ENCODE measurements at places on chromosomes 3 and 15. TPM values are rescaled to one million over a fixed set of nuclear protein-coding genes. Genes with fewer than 3 reads are reported as not detected.

DNA sequence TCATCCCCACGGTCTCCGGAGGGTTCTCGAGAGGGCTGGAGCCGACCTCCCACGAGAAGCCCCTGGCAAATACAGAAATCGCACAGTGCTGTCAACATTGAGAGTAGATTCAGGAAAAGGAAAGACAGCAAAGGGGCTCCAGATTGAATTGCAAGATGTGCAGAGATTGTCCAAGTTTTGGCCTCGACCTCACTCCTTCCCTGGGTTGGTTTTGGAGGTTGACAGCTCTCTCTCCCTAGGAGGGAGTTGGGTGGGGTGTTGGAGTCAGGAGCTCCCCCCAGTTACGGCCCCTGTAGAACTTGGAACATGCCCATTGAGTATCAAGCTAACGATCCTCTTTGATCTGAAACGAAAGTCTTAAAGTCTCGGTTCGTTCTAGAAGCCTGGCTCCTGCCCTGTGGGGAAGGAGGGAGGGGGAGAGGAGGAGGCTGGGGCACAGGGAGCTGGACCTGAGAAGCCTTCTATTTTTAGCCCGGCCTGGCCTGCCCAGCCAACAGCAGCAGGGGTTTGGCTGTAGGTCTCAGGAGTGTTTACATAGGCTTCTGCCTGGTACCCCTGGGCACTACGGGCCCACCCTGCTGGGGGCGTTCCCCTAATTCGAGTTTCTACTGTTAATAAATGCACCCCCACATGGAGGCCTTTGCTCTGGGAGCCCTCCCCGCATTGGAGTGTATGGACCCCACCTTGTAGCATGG, 672 bp upstream of the KY start:
- H3K36me3 ChIP-seq, result no peaks in the 10 kb centered on the region
- H3K27ac ChIP-seq, result no peak overlapping the region
- H3K4me3 ChIP-seq, result no peak overlapping the region
- H3K4me1 ChIP-seq, result no peaks in the 10 kb centered on the region

DNA sequence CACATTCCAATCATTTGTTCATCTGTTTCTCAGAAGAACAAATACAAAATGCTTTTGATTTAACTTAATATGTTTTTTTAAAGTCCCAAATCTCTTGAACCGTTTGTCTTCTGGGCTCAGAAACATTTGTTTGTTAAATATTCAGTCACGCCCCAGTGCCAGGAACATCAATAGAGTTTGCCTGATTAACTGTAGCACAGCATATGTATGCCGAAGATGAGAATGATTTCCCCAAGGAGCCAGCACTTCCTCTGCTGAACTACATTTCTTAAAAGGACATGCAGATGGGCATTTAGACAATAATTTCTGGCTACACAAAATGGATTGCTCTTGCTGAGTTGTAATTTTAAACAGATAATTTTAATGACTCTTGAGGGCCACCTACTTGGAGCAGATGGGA, 191.6 kb upstream of the FAM3D start:
- H3K36me3 ChIP-seq, result no peaks in the 10 kb centered on the region
- H3K27ac ChIP-seq, result no peak overlapping the region
- H3K4me1 ChIP-seq, result no peaks in the 10 kb centered on the region
- no peak for DNase-seq
- no peak overlapping the region for H3K4me3 ChIP-seq

DNA sequence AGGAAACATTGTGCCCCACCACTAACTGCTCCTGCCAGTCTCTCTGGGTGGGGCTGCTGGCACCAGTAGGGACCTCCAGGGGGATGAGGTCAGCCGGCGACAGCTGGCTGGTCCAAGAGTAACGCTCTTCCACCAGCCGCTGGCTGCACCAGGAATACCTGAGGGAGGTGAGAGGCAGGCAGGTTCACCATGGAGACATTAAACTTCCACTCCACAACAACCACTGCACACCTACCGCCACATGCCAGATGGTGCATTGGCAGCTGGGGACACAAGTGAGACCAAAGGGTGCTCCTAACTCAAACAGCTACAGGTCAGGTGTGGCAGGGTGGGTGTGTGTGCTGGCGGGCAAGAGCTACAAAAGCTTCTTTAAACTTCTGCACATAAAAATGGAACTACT, 4.5 kb downstream of the POLG start:
- peaks cover 2% of the 10 kb centered on the region for H3K27me3 ChIP-seq
- peaks cover 64% of the 10 kb centered on the region for H3K36me3 ChIP-seq
- H3K4me1 ChIP-seq, result peaks cover 51% of the 10 kb centered on the region
- H3K27ac ChIP-seq, result peak overlapping the region; percentile 89

DNA sequence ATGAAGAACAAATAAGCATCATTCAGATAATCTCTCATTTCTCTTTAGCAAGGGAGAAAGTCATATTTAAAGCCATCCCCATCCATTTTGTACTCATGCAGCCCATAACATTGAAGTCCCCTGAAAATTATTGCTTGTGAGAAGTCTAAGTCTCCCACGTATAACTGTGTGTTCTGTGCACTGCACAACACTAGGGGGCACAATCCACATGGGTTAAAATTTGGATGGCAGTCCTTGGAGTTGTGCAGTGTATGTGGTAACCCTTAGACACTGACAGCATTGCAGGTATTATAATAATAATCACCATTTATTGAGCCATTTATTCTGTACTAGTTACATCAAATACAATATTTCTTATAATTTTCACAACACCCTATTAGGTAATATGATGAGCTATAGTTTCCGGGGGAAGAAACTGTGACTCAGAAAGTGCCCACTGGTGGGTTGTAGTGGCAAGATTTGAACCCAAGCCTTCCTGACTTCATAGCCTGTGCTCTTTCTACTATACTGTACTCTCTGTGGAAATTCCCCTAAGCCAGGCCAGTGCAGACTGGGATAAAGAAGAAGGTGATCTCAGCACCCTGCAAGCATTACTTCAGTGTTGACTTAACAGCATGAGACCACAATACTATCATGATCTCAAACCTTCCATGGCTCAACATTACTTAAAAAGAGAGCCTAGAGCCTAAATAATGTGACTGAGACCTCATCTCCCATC, 15.7 kb downstream of the KCNAB1 start:
- no peak overlapping the region for H3K4me3 ChIP-seq
- no peak overlapping the region for H3K27ac ChIP-seq
- H3K27me3 ChIP-seq, result peaks cover 32% of the 10 kb centered on the region
- peak; percentile 27 for DNase-seq
- no peaks in the 10 kb centered on the region for H3K4me1 ChIP-seq

- no peak overlapping the region for H3K27ac ChIP-seq
- no peaks in the 10 kb centered on the region for H3K4me1 ChIP-seq
- H3K27me3 ChIP-seq, result no peaks in the 10 kb centered on the region
- H3K4me3 ChIP-seq, result no peak overlapping the region
Measured at GRCh38 chr3:180290300-180290699, 253.6 kb upstream of the PEX5L start.

DNA sequence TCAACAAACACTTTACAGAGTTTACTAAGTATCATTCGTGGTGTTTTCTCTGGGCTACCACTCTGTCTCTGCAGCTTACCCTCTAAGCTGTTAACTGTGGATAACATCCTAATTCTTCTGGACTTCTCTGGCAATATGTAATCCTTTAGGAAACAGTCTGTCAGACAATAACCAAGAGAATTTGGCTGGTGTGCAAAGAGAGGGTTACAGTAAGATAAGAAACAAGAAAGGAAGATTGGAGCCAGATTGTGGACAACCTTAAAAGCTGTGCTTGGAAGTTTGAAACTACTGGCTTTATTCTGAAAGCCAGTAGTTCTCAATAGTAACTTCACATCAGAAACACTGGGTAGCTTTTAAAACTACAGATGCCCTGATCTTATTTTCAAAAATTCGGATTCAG, 778 bp downstream of the ARL6 start:
- peak overlapping the region; percentile 98 for H3K4me3 ChIP-seq
- H3K36me3 ChIP-seq, result peaks cover 9% of the 10 kb centered on the region
- peaks cover 4% of the 10 kb centered on the region for H3K27me3 ChIP-seq
- DNase-seq, result no peak
- H3K27ac ChIP-seq, result no peak overlapping the region
- peaks cover 35% of the 10 kb centered on the region for H3K4me1 ChIP-seq

DNA sequence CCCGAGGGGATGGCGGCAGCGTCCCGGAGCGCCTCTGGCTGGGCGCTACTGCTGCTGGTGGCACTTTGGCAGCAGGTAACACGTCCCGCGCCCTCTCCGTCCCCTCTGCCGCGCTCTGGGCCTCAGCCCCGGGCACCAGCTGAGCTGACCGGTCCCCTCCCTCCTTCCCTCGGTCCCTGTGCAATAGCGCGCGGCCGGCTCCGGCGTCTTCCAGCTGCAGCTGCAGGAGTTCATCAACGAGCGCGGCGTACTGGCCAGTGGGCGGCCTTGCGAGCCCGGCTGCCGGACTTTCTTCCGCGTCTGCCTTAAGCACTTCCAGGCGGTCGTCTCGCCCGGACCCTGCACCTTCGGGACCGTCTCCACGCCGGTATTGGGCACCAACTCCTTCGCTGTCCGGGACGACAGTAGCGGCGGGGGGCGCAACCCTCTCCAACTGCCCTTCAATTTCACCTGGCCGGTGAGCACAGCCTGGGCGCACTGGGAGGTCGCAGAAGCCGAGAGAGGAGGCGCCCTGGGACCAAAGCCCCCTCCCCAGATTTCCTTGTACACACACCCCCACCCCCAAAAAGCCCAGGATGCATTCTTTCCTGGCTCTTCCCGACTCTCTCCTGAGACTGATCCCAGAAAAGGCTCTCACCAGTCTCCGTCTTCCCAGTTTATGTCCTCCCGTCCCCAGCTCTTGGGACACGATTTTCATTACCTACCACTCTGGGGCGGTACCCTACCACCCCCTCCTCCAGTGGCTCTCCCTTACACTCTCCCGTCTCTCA, 705 bp downstream of the DLL4 start:
- no peaks in the 10 kb centered on the region for H3K36me3 ChIP-seq
- H3K4me3 ChIP-seq, result peak overlapping the region; percentile 60
- DNase-seq, result no peak
- H3K27ac ChIP-seq, result no peak overlapping the region
- peaks cover 75% of the 10 kb centered on the region for H3K27me3 ChIP-seq

DNA sequence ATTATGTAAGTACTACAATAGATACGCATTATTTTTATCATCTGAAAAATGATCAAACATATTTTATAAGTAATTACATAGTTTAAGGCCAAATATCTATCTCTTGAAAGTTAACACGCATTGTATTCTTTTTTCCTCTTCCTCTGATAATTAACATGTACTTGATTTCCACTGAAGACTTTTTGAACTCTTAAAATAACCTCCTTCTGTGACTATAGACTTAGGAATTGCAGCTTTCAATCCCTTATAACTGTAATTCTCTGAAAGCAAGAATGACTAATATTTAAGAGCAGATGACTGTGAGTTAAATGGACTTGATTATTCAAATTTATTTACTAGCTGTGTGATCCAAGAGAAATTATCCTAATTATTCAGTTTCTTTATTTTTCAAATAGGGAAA, 730.6 kb upstream of the NECTIN3 start:
- no peak for DNase-seq
- H3K4me1 ChIP-seq, result no peaks in the 10 kb centered on the region
- H3K36me3 ChIP-seq, result no peaks in the 10 kb centered on the region
- H3K27me3 ChIP-seq, result no peaks in the 10 kb centered on the region

GRCh38 chr3:56771376-56771775, 30.4 kb downstream of the ARHGEF3 start:
- H3K4me1 ChIP-seq, result peaks cover 60% of the 10 kb centered on the region
- peaks cover 72% of the 10 kb centered on the region for H3K36me3 ChIP-seq
- DNase-seq, result no peak

DNA sequence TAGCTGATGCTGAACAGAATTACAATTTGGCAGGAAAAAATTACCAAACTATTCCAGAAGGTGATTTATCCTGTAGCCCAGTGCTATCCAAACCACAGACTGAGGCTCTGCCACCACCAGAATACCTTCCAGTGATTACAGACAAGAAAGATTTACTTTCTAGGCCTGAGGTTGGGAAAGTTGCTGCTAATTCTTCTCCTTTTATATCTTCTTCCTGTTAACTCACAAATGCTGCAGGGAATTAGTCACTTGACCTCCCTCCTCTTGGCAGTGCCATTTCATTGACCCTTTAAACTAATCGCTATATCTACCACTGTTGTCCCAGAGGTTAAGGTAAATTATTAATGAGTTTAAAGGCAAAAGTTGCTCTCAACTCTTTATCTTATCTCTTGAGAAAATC, 118.4 kb downstream of the CTNNB1 start:
- no peaks in the 10 kb centered on the region for H3K27me3 ChIP-seq
- no peaks in the 10 kb centered on the region for H3K4me1 ChIP-seq
- H3K4me3 ChIP-seq, result no peak overlapping the region
- H3K36me3 ChIP-seq, result no peaks in the 10 kb centered on the region
- H3K27ac ChIP-seq, result no peak overlapping the region

Gene GPR160
- 6.2 TPM for total RNA-seq

Gene XRN1
- total RNA-seq, result 77.8 TPM
